ENCODE measurements at places on chromosomes 12 and 14.

DNA sequence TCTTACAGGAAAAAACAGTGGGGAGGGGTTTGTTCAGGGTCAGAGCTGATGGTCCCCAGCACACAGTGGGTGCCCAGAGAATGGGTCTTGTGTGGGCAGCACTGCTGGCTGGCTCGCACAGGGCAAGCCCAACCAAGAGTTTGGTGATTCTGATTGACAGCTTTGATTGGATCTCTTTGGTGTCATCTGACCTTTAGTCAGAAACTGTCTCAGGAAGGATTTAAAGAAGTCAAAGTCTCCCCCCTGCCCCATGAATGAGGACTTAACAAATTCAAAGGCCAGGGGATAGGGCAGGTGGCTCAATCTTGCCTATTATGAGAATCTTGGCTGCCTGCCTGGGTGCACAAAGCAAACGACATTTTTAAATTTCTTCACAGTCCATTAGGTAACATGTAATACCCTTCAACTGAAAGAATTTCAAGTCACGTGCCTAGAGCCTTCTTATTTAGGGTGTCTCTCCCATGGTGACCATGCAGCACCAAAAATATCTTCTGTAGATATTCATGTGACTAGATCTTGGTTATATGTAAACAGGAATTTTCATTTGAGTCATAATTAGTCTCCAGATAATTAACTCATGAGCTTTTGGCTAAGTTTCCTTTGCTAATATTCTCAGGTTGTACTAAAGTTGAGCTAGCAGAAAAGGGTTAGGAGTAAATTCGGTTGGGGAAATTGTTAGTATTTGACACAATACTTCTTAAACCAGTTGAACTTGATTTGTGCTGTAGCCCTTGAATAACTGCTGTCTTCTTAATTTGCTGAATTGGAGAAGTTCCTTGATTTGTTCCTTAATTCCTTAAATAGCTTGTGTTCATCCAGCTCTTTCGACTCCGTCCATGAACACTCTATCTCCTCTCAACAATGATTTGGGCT lies 54.5 kb upstream of the HECTD1 start:
- DNase-seq: no peak

DNA sequence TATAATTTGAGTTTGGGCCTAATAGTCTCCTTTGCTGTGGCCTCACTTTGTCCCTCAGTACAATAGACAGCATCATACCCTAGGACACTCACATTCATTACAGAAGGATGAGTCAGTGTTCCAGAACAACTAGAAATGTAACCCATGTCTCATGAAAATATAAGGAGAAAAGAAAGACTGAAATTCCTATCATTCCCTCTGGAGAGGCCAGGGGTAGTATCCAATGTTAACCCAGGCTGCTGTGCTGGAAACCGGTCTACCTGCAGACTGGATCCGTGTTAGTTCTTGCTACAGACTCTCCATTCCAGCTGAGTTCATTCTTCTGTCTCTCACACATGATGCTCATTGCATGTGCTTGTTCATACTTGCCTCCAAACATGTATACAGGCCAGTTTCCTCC lies 75.8 kb upstream of the HOXC13 start:
- DNase-seq: no peak

GRCh38 chr14:70148911-70149595 lies 39.7 kb downstream of the SLC8A3 start:
- no peak for DNase-seq

- no peak for DNase-seq
Measured at GRCh38 chr14:81113176-81113575, 107.6 kb downstream of the GTF2A1 start.

GRCh38 chr12:52216807-52217206 lies 16.2 kb upstream of the KRT7 start:
- no peak for DNase-seq

- no peak for DNase-seq
Measured at GRCh38 chr14:93262446-93262845, 55.4 kb downstream of the UBR7 start.

GRCh38 chr12:47303207-47303606 lies 223.4 kb upstream of the AMIGO2 start:
- no peak for DNase-seq

DNA sequence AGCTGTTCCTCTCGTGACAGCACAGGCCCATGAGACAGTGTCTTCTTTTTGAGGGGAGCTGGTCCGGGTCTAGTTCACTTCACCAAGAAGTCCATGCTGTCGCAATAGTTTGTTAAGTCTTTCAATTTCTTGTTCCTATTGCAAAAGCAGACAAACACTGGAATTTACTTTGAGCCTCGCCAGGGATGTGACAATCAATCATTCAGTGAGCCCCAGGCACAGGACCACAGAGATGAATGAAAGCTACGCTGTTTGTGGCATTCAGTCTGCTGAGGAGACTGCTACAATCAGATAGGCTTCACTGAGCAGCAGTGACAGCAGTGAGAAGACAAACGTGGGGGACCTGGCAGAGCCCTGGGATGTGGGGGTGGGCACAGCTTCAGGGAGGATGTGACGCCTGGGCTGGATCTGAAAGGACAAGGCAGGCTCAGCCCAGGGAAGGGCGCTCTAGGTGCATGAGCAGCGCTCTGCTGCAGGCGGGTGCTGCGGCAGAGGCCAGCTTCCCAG lies 35.5 kb downstream of the TCTN1 start:
- no peak for DNase-seq

- no peak for DNase-seq
Measured at GRCh38 chr12:54338698-54339296, 13.9 kb downstream of the COPZ1 start.

- no peak for DNase-seq
Measured at GRCh38 chr12:2544230-2544629, 250.5 kb upstream of the FKBP4 start.

DNA sequence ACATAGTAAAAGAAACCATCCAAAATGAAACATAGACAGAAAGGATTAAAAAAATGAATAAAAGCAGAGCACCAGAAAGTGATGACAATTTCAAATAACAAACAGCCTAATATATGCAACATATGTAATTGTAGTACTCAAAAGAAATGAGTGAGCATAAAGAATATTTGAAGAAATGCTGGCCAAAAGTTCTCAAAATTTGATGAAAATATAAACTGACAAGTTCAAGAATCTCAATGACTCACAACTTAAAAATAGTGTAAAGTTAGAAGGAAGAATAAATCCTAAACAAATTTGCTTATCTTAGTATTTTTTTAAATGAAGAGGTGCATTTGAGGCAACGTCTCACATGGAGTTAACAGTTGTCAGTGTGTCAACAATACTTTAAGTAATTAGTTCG lies 498.9 kb downstream of the SLC6A15 start:
- DNase-seq: no peak

DNA sequence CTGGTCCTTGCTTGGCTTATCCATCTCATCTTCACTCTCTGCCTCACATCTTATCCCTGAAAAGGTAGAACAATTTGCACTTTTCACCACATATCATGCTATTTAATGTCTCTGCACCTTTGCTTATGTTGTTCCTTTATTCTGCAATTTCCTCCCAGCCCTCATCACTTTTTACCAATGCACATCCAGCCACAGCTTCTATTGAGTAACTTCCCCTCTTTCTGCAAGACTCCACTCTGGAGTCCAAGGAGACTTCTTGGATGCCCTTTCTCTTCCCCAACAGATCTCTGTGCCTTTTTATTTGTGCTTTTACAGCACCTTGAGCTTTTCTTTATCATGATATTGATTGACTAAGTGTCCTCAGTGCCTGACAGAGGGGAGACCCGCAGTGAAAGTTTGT lies 797.1 kb downstream of the VRK1 start:
- no peak for DNase-seq

- no peak for DNase-seq
Measured at GRCh38 chr12:87384226-87384625, 645.0 kb downstream of the C12orf50 start.

DNA sequence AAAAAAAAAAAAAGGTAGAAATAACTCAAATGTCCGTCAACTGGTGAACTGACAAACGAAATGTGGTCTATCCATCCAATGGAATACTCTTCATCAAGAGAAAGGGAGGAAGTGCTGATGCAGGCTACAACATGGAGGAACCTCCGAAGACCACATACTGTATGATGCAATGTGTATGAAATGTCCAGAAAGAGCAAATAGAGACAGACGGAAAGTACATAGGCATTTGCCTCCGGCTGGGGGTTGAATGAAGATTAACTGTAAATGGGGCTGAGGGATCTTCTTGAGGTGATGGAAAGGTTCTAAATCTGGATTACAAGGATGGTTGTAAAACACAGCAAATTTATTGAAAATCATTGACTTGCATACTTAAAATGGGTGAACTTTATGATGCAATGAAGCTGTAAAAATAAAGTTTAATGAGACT lies 35.4 kb downstream of the DLK1 start:
- DNase-seq: no peak

DNA sequence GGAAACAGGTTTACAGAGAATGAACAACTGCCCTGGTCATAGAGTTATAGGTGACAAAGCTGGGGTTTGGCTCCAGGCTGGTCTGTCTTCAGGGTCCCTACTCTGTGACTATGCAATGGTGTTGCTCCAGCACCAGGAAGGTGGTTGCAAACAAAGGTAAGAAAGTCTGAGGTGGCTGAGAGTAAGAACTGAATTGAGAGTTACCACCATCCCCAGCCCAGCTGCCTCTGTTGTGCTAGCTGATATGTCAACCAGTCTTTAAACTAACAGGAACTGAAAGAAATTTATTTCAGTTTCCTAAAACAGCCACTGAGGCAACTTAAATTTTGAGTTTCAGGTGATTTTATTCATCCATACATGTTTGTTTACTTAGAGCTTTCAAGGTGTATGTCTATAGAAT lies 111.0 kb upstream of the LRIG3 start:
- no peak for DNase-seq

DNA sequence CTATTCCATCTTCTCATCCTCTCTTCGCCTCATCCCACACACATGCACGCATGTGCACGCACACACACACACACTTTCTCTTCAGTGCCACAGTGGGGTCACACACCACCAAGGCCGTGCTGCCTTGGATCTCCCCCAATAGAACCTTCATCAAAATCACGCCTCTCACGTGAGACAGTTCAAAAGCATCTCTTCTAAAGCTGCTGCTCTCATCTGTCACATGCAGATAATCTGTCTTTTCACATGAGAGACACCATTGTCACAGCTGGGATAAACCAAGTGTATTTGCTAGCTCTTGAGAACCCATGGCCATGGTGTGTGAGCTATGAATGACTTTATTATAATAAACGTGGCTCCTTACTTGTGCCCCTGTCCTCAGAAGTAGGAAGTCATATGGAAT lies 218.7 kb downstream of the EGLN3 start:
- DNase-seq: no peak

DNA sequence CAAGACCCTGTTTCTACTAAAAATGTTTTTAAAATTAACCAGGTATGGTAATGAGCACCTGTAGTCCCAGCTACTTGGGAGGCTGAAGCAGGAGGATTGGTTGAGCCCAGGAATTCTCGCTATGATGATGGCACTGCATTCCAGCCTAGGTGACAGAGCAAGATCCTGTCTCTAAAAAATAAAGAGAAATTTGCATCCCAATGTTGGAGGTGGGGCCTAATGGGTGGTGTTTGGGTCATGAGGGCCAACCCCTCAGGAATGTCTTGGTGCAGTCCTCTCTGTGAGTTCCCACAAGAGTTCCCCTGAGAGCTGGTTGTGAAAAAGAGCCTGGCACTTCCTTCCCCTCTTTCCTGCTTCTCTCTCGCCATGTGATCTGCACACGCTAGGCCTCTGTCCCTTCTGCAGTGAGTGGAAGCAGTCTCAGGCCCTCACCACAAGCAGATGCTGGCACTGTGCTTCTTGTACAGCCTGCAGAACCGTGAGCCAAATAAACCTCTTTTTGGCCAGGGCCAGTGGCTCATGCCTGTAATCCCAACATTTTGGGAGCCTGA lies 11.3 kb downstream of the ACOT6 start:
- DNase-seq: no peak

DNA sequence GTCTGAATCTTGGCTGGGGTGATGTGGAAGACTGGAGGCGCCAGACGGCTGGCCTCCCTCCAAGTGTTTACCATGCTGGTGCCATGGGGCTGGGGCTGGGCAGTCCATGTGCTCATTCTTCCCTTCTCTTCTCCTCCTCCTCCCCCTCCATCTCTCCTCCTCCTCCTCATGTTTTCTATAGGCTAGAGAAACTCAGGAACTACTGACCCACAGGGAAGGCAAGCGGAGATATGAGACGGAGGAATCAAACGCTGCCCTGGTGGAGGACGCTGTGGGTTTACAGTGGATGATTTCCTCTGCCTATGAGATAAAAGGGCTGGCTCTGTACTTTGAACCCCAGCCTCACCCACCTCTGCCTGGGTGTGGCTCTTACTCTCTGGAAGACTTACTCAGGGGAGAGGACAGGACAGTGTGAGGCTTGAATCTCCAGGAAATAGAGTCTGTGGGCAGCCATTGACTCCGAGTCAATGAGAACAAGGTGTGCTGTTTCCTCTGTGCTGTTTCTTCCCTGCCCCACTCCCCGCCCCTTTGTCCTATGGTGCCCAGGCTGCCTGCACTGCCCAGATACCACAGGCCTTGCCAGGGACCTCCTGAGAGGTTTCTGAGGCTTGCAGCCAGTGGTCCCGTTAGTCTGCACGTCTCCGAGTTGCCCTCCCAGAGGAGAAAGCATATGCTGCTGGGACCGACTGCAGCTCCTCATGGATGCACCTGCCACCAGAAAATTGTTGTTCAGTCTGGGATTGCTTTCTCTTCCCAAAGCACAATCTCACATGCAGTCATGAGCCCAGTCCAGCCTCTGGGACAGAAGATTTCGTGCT lies 132.6 kb upstream of the ARHGAP5 start:
- DNase-seq: no peak

DNA sequence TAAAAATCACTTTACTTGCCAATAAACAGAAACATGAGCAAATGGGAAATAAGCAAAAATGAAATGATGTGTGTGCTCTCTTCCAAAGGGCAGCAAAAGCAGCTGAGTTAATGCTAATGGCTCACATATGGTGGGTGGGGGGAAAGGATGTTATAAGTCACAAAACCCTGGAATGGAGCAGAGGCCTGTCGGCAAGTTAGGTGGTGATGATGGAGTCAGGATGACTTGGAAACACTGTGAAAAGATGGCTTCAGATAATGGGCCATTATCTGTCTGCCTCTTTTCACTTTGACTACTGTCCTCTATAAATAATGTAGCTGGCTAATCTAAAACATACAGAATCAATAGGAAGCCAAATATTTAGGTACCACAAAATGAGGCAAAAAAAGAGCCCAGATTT lies 228.7 kb downstream of the APAF1 start:
- DNase-seq: no peak

DNA sequence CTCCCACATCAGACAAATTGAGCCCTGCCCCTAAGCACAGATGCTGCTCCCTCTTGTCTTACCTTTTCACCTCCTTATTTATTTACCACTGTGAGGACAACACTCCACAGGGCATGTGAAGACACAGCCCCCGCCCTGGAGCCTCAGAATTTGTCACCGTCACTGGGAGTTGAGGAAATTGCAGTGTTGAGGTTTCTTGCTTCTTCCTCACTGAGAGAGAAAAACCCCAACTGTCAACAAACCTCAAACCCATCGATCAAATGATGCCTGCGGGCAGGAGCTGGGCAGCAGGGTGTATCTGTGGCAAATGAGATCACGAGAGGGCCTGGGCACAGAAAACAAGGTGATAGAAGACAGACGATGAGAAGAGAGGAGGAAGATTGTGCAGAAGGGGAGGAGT lies 30.5 kb upstream of the PLEKHG3 start:
- peak; percentile 9 for DNase-seq
